ENCODE measurements at places on chromosomes 6 and 20.

- no peak for DNase-seq
These were observed 27.1 kb downstream of the ADNP start for GRCh38 chr20:50904067-50904570.

DNA sequence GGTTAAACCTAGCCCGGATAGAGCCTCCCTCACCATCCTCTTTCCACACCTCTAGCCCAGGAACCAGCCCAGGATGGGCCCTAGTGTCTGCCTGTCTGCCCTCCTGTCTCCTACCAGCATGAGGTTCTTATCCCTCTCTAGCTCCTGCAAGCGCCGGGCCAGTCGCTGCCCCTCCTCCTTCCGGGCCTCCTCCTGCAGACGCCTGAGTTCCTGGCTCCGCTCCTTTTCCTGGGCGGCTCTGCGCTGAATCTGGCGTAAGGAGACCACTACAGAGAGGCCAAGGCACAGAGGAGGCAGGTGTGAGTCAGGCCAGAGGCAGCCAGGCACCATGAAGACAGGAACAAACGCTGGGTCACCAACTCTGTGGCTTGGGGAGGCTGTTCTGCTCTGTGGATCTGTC lies 4.3 kb upstream of the PSORS1C2 start:
- DNase-seq = no peak

DNA sequence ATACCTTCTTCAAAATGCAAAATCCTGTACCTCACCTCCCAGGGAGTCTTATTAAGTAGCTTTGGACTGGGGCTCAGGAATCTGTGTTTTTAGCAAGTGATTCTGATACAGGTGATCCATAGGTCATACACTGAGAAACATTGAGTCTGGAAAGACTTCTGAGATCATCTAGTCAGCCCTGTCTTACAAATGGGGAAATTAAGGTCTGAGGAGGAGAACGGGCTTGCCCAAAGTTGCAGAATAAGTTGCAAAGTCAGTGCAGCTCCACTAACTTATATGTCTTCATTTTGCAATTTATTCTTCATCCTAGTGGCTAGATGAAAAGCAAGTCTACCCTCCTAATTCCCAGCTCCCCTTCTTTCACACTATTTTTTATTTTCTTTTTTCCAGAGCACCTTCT lies 28.9 kb downstream of the KCNS1 start:
- no peak for DNase-seq

DNA sequence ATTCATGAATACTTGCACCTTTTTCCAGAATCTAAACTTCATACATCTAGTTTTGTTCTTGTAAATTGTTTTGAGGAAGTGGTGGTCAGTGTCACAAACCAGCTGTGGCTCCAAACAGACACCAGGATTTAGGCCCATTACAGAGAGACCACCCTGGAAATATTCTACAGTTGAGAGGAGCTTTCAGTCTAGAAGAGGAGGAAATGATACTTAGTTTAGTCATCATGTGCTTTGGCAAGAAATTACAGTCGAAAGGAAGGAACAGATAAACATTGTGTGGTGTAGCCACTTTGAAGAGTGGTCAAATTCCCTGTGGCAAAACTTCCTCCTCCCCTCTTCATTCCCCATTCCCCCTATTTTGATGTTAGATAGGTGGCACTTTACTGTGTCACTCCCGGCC lies 15.7 kb downstream of the DCBLD1 start:
- DNase-seq = no peak

- DNase-seq = no peak
These were observed 139.6 kb upstream of the HCRTR2 start for GRCh38 chr6:55034752-55035151.
